Stimulated activated CD8-positive, alpha-beta memory T cell treated with anti-CD3 and anti-CD28 coated beads, Interleukin-15, amount 100 ng/mL, for 48 hours (primary cell): ENCODE measurements at places on chromosomes 1 and 21.

DNA sequence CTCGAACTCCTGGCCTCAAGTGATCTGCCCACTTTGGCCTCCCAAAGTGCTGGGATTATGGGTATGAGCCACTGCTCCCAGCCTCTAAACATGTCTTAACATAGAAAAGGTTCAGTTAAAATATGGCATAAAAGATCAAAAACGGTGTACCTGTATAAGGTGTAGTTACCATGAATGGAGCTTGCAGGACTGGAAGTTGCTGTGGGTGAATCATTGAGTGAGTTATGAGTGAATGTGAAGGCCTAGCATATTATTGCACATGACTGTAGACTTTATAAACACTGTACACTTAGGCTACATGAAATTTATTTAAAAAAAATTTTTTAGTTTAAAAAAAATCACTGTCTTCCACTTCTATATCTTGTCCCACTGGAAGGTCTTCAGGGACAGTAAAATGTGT is 15.7 kb downstream of the ABCD3 start:
- DNase-seq, result no peak

- no peak for DNase-seq
These were observed 15.4 kb downstream of the FMOD start for GRCh38 chr1:203335503-203335902.

DNA sequence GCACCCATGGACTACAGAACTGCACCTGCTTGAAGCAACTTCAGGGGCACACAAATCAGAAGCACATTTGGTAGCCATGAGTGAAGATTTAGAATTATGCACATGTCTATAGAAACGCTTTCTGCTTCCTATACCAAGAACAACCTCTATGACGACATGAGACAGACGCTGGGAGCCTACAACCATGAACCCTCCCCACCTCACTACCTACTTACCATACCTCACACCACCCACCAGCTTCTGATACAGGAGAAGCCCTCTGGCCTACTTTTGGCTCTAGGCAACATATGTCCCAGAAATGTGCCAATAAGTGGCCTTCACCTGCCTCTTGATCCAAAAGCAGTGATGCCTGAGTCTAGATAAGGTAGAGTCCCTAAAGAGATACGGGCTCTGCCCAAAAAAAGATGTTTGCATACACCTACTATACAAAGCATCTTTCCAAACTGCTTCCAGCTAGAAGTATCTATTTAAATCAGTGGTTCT is 58.5 kb downstream of the SLC45A1 start:
- no peak for DNase-seq

DNA sequence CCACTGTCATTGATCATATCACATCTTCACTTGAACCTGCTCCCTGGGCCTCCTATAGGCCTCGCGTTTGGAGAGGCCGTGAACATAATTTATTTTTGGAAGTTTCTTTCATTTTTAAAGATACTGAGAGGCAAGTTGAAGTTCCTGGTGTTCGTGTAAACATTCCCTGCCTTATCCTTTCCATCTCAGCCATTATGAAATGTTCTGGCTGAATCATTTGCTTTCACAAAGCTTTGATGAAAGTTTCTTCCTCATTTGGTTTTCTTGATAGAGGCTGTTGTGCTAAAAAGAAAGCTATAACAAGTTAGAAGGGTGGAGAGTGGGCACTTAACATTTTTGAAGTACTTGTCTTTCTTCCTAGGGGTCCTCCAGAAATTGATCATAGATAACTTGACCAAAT is 15.5 kb downstream of the CAMTA1 start:
- no peak for DNase-seq

GRCh38 chr1:230568008-230568407 is 74.3 kb upstream of the COG2 start:
- DNase-seq, result peak; percentile 30

- DNase-seq, result no peak
These were observed 22.3 kb downstream of the CDC42 start for GRCh38 chr1:22074803-22075202.

DNA sequence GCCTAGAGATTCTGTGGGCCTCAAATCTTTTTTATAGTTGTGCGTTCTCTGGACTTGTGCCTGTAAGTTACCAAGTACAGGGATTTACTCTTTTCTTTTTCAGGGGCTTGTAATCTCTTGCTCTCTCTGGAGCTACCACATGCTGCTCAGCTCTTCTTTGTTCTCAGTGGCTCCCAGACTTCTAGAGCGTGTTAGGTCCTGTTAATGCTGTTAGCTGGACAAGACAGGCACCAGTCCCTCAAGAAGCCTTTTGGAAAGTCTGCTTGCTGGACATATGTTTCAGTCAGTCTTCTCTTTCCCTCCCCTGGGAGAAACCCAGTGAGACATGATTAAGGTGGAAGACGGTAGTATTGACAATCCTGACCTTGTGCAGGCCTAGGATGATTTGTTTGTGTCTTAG is 29.4 kb downstream of the KCNK2 start:
- no peak for DNase-seq

DNA sequence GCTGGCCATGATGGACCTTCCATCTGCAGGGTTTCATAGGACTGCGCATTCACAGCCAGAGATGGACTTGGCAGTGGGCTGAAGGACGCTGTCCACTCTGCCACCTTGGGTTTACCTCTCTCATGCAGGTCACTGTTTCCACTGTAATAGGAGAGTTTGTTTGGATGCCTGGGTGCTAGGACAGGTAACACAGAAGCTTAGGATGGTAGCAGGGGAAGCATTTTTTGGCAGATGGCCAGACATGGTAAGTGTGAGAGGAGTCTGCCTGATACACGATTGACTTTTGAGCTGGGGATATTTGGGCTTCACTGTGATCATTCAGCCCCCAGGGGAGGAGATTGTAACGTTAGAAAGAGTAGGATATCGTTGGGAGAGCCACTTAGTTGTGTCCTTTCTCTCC is 11.8 kb downstream of the PSEN2 start:
- no peak for DNase-seq

- DNase-seq, result no peak
These were observed 150.7 kb downstream of the BACH1 start for GRCh38 chr21:29449306-29449950.

- no peak for DNase-seq
These were observed 12.9 kb upstream of the ERG start for GRCh38 chr21:38511198-38511597.

DNA sequence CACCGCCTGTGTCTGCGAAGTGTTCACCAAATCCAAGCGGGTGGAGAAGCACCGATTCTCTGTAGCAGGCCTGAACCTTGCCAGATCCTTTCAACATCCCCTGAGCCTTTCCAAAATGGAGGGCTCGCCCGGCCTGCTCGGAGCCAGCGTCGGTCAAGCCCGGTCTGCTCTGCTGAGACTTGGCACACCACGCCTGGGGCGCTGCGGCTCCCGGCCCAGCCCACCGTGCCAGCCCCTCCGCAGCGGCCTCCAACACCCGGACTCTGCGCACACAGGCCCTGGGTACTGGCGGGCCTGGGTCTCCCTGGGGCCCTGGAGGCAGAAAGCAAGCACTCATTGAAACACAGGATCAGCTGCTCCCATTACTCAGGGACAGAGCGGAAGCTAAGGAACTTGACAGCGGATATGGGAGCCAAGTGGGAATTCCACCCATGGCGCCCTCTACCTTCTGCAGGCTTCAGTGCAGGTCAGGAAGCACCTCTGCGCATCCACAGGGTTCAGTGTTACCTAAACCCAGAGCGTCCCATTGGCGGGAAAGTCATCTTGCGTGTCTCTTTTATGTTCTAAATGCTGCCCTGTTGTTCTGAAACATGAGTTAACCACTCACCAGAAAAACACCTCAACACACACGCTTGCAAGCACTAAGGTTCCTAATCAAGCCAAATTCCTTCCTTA is 159.9 kb downstream of the ZBTB18 start:
- DNase-seq, result no peak

GRCh38 chr1:162210196-162210595 is 140.7 kb downstream of the NOS1AP start:
- no peak for DNase-seq
